ENCODE measurements at places on chromosomes 1 and 21.

- no peak for DNase-seq
Measured at GRCh38 chr1:116309090-116309870, 63.8 kb upstream of the ATP1A1 start.

- no peak for DNase-seq
Measured at GRCh38 chr1:219965285-219966070, 37.1 kb upstream of the SLC30A10 start.

- no peak for DNase-seq
Measured at GRCh38 chr1:226943156-226943555, 3.1 kb downstream of the COQ8A start.

- no peak for DNase-seq
Measured at GRCh38 chr1:21326861-21327344, 36.6 kb upstream of the ECE1 start.

DNA sequence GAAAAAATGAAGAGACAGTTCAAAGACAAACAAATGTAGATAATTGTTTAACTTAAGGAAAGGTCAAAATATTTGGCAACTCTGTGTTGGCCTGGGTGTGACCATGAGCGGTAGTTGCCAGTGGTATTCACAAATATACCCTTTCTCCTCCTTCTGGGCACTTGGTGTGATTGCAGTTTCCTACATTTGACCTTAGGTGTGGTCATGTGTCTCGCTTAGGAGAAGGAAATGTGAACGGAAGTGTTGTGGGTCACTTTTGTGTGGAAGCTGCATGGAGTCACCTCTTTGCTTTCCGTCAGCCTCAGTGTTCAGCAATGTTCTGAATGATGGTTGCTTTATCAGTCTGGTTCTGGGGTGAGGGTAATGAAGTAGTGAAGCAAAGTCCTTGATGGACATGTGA lies 3.4 kb upstream of the PCSK9 start:
- DNase-seq = no peak

DNA sequence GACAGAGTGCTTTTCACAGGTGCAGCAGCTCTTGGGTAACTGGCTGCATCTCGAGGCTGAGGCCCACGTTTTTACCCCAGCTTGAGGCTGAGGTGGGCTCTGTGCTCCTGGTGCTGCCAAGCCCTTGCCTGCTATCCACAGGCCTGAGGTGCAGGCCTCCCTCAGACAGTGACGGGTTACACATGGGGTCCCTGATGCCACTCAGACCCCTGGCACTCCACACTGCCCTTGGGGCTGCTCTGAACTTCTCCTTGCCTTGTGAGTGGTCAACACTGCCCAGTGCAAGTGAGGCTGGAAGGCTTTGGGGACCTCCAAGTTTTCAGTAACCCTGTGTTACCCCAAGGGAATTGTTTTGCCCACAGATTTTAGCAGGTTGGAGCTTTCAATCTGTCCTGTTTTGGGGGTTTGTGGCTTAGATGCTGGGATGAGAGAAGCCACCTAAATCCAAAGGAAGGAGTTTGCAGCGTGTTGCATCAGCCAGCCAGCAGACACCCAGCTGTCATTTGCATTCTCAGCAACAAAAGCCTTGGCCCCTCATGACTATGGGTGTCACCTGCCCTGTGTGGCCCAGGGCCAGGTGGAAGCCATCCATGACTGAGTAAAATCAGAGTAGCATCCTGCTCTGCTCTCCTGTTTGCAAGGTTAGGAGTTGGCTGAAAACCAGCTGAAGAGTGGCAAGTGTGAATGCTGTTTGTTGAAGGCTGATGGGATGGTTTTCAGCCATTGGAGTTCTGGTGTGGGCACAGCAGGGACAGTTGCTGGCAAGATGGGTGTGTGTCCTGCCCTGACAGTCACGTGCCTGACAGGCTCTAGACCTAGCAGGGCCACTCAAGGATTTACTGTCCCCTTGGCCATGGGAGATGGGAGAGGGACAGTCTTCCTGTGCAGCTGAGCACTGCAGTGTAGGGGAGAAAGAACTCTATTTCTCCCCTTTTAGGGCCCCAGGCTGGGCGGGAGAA lies 3.2 kb downstream of the RNF187 start:
- no peak for DNase-seq

GRCh38 chr1:226094451-226094850 lies 31.9 kb downstream of the H3-3A start:
- no peak for DNase-seq

GRCh38 chr1:209823143-209824041 lies 4.4 kb upstream of the UTP25 start:
- no peak for DNase-seq

DNA sequence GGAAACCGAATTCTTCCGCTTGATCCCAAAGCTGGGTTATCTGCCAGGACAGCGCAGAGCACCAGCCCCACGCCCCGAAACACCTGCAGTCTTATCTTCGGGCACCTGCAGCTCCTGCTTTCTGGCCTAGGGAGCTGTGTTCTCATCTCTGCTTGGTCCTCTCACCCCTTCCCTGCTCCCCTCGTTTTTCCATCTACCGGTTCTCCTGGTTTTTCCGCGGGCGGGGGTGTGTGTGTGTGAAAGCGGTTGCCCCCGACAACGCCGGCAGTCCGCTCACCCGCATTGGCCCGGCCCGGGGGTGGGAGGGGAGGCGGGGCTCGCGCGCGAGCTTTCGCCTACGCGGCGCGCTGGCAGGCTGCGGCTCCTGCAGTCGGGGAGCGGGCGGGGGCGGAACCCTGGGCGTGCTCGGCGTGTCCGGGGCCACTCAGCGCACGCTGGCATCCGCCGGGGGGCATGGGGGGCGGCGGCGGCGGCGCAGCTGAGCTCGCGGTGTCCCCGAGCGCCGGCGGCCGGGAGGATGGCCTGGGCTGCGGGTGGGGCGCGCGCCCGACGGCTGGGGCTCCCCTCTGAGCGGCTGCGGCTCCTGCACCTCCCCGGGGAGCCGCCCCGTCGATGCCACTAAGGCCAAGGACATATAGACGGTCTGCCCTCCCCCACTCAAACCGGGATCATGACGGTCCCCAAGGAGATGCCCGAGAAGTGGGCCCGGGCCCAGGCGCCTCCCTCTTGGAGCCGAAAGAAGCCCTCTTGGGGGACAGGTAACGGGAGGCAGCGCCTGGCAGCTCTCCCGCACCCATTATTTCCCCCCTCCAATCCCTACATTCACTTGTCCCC lies 3.2 kb downstream of the ATP8B2 start:
- no peak for DNase-seq

DNA sequence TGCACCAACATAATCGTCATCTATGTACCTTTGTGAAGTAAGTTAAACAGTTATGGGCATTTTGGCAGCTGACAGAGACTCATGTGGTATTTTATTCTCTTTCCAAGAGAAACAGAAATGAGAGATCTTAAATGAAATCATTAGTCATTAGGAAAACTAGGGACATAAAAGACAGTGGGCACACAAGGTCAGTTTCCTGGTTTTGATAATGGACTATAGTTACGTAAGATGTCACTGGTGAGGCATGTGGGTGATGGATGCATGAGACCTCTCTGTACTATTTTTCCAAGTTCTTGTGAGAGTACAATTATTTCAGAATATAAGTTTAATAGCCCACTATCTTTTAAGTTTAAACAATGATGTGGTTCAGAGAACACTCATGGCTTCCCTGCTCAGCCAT lies 216.9 kb downstream of the APP start:
- DNase-seq = no peak

DNA sequence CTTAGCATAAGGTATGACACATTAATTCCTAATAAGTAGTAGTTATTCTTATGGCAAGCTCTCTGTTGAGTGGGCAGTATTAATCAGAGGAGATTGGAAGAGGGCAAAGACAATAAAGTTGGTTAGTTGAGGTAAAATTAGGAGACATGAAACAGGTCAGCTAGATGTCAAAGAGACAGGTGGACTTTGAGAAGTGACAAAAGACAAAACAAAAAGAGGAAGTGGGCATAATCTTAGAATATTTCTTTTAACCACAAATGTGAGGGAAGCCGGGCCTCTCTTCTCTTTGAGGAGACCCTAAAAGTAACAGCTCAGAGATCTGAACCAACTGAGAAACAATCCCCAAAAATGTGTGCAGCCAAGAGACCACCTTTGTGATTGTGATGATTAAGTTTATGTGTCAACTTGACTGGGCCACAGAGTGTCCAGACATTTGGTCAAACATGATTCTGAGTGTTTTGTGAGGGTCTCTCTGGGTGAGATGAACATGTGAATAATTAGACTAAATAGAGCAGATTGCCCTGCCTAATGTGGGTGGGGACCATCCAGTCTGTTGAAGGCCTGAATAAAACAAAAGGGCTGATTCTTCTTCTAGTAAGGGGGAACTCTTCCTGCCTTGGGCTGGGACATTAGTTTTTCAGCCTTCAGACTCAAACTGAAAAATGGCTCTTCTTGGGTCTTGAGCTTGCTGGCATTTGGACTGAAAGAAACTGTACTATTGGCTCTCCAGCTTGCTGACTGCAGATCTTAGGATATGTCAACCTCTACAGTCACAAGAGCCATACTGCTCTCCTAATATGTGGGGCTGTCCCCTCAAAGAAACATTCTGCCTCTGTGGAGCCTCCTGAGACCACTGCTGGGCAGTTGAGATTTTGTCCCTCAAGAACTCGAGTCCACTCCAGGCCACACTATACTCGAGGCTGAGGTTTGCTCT lies 40.0 kb downstream of the FCRL5 start:
- no peak for DNase-seq

GRCh38 chr1:16253332-16253922 lies 16.4 kb upstream of the CPLANE2 start:
- DNase-seq = no peak

DNA sequence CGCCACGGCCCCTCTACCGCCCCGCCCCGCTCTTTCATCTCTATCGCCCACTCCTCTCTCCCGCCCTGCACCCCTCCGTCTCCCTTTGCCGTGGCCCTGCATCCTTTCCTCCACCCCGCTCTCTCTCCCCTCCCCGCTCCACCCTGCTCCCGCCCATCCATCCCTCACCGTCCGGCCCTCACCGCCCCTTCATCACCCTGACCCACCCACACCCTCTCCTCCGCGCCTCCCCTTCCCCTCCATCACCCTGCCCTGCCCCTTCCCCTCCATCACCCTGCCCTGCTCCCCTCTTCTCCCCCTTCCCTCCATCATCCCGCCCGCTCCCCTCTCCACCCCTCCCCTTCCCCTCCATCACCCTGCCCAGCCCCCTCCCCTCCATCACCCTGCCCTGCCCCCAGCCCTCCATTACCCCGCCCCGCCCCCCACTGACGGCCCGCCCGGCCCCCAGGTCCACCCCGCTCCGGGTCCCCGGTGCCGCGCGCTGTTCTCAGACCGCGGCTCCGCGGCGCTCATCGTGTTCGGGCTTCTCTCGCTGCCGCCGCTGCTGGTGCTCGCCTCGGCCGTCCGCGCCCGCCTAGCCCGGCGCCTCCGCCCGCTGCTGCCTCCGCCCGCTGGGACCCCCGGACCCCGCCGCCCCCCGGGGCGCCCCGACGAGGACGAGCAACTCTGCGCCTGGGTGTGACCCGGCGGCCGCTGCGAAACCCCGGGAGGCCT lies 6.2 kb upstream of the ANKRD65 start:
- DNase-seq = no peak

- DNase-seq = no peak
Measured at GRCh38 chr21:44556879-44557278, 1.7 kb downstream of the KRTAP10-3 start.
